HCEC 1CT (cell line): ENCODE measurements at places on chromosomes 7 and 10.

DNA sequence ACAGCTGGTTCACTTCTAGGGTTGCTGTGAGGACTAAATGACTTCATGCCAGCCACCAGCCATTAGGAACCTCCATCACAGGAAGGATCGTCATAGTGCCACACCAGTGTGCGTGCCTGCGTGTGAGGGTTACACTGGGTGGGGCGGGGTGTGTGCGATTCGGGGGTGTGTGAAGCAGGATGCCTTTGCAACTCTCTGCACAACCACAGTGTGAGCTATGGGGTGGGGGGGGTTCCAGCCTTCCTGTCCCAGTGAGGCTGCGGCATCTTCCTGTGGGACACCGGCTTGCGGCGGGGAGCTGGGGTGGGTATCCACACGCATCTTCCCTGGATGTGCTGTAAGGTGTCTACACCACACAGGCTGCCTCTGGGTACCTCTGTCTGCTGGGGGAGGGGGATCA, 6.9 kb upstream of the ELFN1 start:
- DNase-seq, result no peak

GRCh38 chr10:107168738-107169137, 4.2 kb upstream of the SORCS1 start:
- DNase-seq, result no peak

- DNase-seq, result peak; percentile 78
These were observed 44.4 kb upstream of the AKR1C2 start for GRCh38 chr10:5047912-5048628.

DNA sequence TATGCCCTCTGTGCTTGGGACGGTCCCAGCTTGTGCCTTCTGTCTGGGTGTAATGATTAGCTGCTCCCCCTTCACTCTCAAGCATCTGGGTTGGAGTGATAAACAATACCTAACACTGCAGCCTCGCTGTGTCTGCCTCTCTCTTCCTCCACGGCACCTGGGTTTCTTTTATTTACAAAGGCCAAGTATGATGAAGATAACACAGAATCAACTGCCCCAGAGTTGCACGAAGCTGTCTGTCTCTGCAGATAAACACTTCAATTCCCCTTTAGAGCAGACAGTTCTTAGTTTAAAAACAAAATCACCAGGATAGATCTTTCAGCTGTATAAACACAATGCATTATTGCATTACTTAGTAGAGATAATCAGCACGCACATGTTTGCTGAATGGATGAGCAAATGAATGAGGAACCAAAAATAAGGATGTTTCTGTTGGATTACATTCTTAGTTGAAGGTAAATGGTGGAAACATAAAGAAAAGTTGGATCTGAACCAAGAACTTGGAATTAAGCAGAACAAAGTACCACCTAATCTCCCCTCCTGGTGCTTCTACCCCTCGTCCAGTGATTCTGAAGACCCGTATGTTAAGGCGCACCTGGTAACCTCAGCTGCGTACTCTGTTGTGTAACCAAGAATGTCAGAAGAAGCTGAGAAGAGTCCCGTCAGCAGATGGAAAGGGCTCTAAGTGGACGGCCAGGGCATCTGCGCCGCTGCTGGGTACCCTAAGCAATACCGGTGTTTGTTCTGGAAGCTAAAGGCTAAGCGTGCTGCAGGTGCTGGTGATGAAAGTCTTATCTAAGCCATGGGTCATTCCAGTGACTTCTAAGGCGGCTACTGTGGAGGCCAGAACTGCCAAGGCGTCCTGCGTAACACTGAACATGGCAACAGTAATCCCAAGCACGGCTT, 26.6 kb downstream of the INSIG1 start:
- DNase-seq, result no peak

GRCh38 chr10:6123532-6123931, 34.7 kb downstream of the RBM17 start:
- no peak for DNase-seq

- no peak for DNase-seq
These were observed 116.4 kb upstream of the NOBOX start for GRCh38 chr7:144519925-144520324.

- DNase-seq, result no peak
These were observed 6.4 kb downstream of the WEE2 start for GRCh38 chr7:141714571-141714970.

DNA sequence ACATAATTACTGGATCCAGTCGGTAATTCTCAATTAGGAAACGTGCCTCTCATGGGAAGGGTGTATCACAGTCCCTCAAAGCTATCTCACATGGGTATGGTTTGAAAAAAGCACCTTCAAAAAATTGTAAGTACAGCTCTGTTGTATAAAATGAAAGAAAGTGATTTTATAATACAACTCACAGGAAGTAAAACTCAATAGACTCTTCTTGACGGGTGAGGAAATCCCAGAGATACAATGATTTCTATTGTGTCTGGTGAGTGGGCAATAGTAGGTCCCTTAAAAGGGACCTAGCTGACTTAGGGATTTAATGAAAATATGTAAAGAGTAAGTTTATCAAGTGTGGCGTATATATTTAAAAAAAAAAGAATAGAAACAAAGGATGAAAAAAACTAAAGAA, 27.0 kb downstream of the TASOR2 start:
- no peak for DNase-seq

DNA sequence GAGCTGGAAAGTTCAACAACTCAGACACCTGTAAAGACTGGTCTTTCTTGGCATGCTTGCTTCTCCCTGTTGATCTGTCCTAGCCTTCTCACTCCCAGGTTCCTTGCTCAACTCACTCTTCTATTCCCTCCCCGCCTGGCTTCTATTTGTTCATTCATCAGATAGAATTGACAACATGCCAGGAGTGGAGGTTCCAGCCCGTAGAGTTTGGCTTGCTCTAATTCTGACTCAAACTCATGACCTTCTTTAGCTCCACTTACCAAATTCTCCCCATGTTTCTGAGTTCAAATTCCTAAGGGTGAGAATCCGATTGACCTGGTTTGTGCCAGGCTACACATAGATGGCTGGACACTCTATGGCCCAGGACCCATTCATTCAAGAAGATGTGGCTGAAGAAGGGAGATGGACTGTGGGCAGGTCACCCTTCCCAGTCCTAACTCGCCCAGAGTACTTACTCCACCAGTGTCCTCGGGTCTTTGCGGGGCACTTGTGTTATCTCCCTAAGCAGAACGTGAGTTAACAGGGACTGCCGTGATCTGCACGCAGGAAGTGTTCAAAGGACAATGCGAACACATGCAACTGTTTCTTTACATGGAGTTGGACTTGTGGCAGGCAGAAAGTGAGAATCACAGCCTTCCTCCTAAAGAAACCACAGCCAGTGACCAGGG, 4.0 kb upstream of the TMEM236 start:
- peak; percentile 5 for DNase-seq

GRCh38 chr7:294440-295154, 4.6 kb downstream of the FOXL3 start:
- no peak for DNase-seq

DNA sequence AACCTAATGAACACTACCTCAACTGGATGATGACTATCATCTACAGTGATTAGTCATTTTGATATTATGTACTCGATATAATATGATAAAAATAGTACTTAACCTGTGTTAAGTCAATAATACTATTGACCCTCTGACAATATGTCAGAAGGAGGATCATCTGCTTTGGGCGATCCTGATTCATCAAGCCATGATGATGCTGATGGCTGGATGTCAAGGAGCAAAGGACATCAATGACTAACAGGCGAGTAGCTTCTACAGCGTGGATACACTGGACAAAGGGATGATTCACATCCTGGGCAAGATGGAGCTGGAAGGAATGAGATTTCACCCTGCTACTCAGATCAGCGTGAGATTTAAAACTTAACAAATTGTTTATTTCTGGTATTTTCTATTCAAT, 94.4 kb upstream of the SKAP2 start:
- peak; percentile 95 for DNase-seq
